ENCODE measurements at places on chromosomes 1 and 21.
A peak's percentile ranks its signal among the peaks of the same experiment; 100 is the strongest.

- H3K36me3 ChIP-seq = no peaks in the 10 kb centered on the region
- H3K27ac ChIP-seq = no peak overlapping the region
- H3K4me3 ChIP-seq = no peak overlapping the region
- DNase-seq = no peak
These were observed 59.8 kb upstream of the MUTYH start for GRCh38 chr1:45400049-45400448.

- H3K27ac ChIP-seq = no peak overlapping the region
These were observed 1.7 kb downstream of the CNTN2 start for GRCh38 chr1:205044741-205045140.

GRCh38 chr1:180601512-180601911, 30.3 kb upstream of the XPR1 start:
- H3K4me1 ChIP-seq = no peaks in the 10 kb centered on the region
- no peaks in the 10 kb centered on the region for H3K36me3 ChIP-seq
- no peak for DNase-seq
- no peak overlapping the region for H3K4me3 ChIP-seq
- H3K27ac ChIP-seq = no peak overlapping the region

DNA sequence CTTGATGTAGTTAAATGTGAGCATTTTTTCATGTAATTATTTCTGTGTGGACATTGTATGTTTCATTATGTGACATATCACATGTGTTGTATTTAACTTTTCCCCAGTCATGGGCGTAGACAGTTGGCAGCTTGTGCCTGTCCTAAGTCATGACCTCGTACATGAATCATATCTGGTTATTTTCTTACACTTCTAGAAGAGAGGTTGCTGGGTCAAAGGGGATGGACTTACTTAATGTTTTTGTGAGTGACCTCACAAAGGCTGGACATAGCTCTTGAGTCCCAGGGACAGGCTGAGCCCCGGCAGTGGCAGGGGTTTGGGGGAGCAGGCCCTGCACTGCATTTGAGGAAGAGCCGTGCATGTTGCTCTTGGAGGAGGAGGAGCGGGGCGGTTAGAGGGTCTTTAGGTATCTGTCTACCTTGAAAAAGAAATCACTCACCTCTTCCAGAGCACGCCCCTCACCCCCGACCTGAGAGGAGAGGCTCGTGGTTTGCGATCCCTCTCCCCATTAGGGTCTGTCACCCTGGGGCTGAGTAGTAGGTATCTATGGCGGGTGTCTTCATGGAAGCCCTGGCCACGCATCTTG, 16.4 kb downstream of the IFNGR2 start:
- peaks cover 5% of the 10 kb centered on the region for H3K27me3 ChIP-seq
- no peak for DNase-seq
- no peaks in the 10 kb centered on the region for H3K4me1 ChIP-seq
- H3K36me3 ChIP-seq = peaks cover 3% of the 10 kb centered on the region
- H3K4me3 ChIP-seq = no peak overlapping the region

GRCh38 chr21:34545079-34545884, 33.3 kb upstream of the KCNE1 start:
- no peak overlapping the region for H3K27ac ChIP-seq
- no peaks in the 10 kb centered on the region for H3K36me3 ChIP-seq
- no peaks in the 10 kb centered on the region for H3K27me3 ChIP-seq
- no peak overlapping the region for H3K4me3 ChIP-seq
- no peak for DNase-seq

DNA sequence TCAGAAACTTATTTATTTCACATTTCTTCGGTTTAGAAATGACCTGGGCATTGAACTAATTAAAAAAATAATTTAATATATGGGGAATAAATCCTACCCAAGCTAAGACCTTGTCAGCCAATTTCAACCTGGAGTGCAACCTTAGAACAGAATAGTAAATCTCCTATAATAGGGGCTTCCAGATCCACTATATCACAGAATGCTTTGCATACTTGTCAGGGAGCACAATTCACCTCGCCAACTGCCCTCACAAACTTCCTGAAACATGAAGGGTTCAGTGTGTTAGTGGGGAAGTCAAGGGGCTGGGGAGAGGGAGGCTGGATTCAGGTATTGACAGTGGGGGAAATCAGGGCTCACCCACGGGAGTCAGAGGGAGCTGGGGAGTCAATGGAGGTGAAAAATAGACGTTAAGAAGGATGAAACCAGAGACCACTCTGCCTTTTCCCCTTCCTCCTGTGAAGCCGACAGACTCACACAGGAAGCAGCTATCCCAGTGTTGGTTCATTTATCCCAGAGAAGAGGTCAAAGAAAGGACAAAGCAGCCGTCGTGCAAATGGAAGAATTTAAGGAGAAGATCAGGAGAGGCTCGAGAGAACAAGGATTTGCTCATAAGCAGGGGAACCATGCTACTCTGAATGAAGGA, 453.3 kb downstream of the NUF2 start:
- no peak for DNase-seq
- H3K4me1 ChIP-seq = no peaks in the 10 kb centered on the region
- no peaks in the 10 kb centered on the region for H3K27me3 ChIP-seq
- H3K27ac ChIP-seq = no peak overlapping the region

GRCh38 chr1:10860682-10861081, 64.2 kb upstream of the CASZ1 start:
- H3K4me3 ChIP-seq = no peak overlapping the region
- no peaks in the 10 kb centered on the region for H3K4me1 ChIP-seq
- H3K27me3 ChIP-seq = peaks cover 33% of the 10 kb centered on the region
- H3K36me3 ChIP-seq = no peaks in the 10 kb centered on the region
- H3K27ac ChIP-seq = no peak overlapping the region
- no peak for DNase-seq

DNA sequence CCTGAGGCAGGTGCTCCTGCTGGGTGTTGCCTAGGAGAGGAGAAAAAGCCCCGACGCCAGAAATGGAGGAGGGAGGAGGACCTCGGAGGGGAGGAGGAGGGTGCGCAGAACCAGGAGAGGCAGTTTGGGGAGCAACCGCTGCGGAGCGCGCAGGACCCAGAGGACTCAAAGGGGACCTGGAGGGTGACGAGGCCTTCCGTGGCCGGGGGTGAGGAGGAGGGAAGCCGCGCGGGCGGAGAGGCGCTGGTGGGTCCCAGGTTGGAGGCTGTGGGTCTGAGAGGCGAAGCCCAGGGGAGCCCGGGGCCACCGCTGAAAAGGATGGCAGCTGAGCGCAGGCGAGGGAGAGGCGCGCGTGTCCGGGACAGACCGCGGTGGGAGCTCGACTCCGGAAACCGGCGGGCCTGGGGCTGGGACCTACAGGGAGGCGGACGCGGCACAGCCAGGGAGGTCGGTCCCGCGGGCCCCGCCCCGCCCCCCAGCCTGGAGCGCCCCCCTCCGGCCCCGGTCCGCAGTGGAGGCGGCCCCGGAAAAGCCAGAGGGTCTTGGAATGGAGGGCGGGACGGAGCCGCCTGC, 15.1 kb downstream of the RNF223 start:
- peak overlapping the region; percentile 73 for H3K4me3 ChIP-seq
- peaks cover 13% of the 10 kb centered on the region for H3K27me3 ChIP-seq
- DNase-seq = peak; percentile 64
- peaks cover 40% of the 10 kb centered on the region for H3K4me1 ChIP-seq
- no peaks in the 10 kb centered on the region for H3K36me3 ChIP-seq

GRCh38 chr1:93692983-93693591, 11.4 kb upstream of the BCAR3 start:
- H3K4me3 ChIP-seq = no peak overlapping the region
- peak overlapping the region; percentile 91 for H3K27ac ChIP-seq
- H3K36me3 ChIP-seq = no peaks in the 10 kb centered on the region
- no peaks in the 10 kb centered on the region for H3K4me1 ChIP-seq

GRCh38 chr1:37480581-37481288, 6.4 kb downstream of the ZC3H12A start:
- peaks cover 50% of the 10 kb centered on the region for H3K4me1 ChIP-seq
- H3K27me3 ChIP-seq = no peaks in the 10 kb centered on the region
- peak overlapping the region; percentile 99 for H3K27ac ChIP-seq
- no peak for DNase-seq

GRCh38 chr1:38784452-38785284, 74.9 kb downstream of the RRAGC start:
- no peak overlapping the region for H3K4me3 ChIP-seq
- H3K4me1 ChIP-seq = no peaks in the 10 kb centered on the region
- H3K27ac ChIP-seq = no peak overlapping the region
- H3K36me3 ChIP-seq = no peaks in the 10 kb centered on the region
- DNase-seq = no peak
- H3K27me3 ChIP-seq = peaks cover 67% of the 10 kb centered on the region

- no peak overlapping the region for H3K27ac ChIP-seq
- no peaks in the 10 kb centered on the region for H3K4me1 ChIP-seq
These were observed 97.6 kb downstream of the CC2D1B start for GRCh38 chr1:52268372-52268771.

- peak overlapping the region; percentile 66 for H3K27ac ChIP-seq
- no peak overlapping the region for H3K4me3 ChIP-seq
- H3K27me3 ChIP-seq = peaks cover 2% of the 10 kb centered on the region
- DNase-seq = peak; percentile 28
These were observed 32.3 kb upstream of the ID3 start for GRCh38 chr1:23591460-23592208.

DNA sequence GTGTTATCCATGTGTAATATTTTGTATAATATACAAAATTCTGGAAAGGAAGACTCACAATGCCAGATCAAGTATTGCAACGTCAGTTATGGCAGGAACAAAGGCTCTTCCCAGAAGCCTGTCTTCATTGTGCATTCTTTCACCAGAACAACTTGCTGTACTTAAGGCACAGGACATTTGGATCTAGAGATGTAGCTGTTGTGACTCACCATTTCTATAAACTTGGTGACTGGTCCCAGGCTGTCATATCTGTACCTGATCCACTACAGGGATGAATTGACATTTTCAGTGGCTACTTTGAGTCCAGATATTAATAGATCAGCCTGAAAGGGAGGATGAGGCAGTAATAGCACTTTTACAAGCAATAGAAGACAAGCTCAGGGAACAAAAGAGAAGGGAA, 299.8 kb downstream of the DISC1 start:
- peaks cover 5% of the 10 kb centered on the region for H3K27me3 ChIP-seq
- no peaks in the 10 kb centered on the region for H3K36me3 ChIP-seq
- DNase-seq = no peak
- H3K4me3 ChIP-seq = no peak overlapping the region
- H3K27ac ChIP-seq = no peak overlapping the region

- H3K4me1 ChIP-seq = peaks cover 19% of the 10 kb centered on the region
- H3K27me3 ChIP-seq = no peaks in the 10 kb centered on the region
- H3K27ac ChIP-seq = no peak overlapping the region
- H3K4me3 ChIP-seq = no peak overlapping the region
- no peaks in the 10 kb centered on the region for H3K36me3 ChIP-seq
- DNase-seq = no peak
These were observed 46.2 kb downstream of the COLGALT2 start for GRCh38 chr1:183991348-183991747.

Measured in activated CD4-positive, alpha-beta memory T cell treated with anti-CD3 and anti-CD28 coated beads, Interleukin-2, amount 10 ng/mL, durations not matched to agents 7 days and 5 days (primary cell).